ENCODE measurements at places on chromosomes 5 and 9. TPM values are rescaled to one million over a fixed set of nuclear protein-coding genes. Genes with fewer than 3 reads are reported as not detected.

The RNF183 gene
- 0.13 TPM for total RNA-seq

The DIPK1B gene
- total RNA-seq = 0.18 TPM

The TAF11L5 gene
- total RNA-seq = not detected

The STKLD1 gene
- 2.2 TPM for total RNA-seq

DNA sequence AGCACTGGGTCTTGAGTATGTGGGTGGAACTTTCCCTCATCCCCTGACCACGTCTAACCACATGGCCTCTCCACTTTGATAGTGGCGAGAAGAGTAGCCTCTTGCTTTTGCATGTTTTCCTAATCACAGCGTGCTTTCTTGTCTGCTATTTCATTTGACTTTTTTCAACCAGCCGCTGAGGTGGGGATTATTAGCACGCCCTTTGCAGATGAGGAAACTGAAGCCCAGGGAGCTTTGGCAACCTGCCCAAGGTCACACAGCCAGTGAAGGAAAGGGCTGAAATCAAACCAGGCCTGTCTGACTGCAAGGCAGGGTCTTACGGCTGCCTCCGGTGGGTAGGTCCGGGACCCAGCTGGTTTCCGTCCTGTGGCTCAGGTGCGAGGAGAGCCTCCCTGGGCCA lies 106.5 kb upstream of the MSX2 start:
- no peaks in the 10 kb centered on the region for H3K27me3 ChIP-seq
- no peaks in the 10 kb centered on the region for H3K4me1 ChIP-seq
- H3K4me3 ChIP-seq = no peak overlapping the region
- no peak for DNase-seq
- H3K36me3 ChIP-seq = no peaks in the 10 kb centered on the region
- no peak overlapping the region for H3K27ac ChIP-seq

GRCh38 chr9:114178756-114179450 lies 23.6 kb downstream of the COL27A1 start:
- no peak overlapping the region for H3K4me3 ChIP-seq
- no peaks in the 10 kb centered on the region for H3K27me3 ChIP-seq
- no peak overlapping the region for H3K27ac ChIP-seq
- DNase-seq = no peak
- H3K4me1 ChIP-seq = peaks cover 62% of the 10 kb centered on the region
- peaks cover 37% of the 10 kb centered on the region for H3K36me3 ChIP-seq

- H3K36me3 ChIP-seq = peaks cover 2% of the 10 kb centered on the region
- peak overlapping the region; percentile 41 for H3K27ac ChIP-seq
- no peaks in the 10 kb centered on the region for H3K27me3 ChIP-seq
- H3K4me3 ChIP-seq = no peak overlapping the region
These were observed 33.6 kb upstream of the TRIM32 start for GRCh38 chr9:116653348-116654058.

GRCh38 chr9:14189578-14189977 lies 124.4 kb downstream of the NFIB start:
- H3K4me3 ChIP-seq = no peak overlapping the region
- DNase-seq = no peak
- no peak overlapping the region for H3K27ac ChIP-seq
- H3K4me1 ChIP-seq = no peaks in the 10 kb centered on the region
- no peaks in the 10 kb centered on the region for H3K36me3 ChIP-seq

GRCh38 chr9:136056546-136057235 lies 38.4 kb downstream of the NACC2 start:
- H3K36me3 ChIP-seq = no peaks in the 10 kb centered on the region
- peaks cover 33% of the 10 kb centered on the region for H3K4me1 ChIP-seq
- H3K27ac ChIP-seq = no peak overlapping the region
- no peak for DNase-seq

Measured in HepG2 (cell line).